ENCODE measurements at places on chromosomes 16 and 17. TPM values are rescaled to one million over a fixed set of nuclear protein-coding genes. Genes with fewer than 3 reads are reported as not detected.
A peak's percentile ranks its signal among the peaks of the same experiment; 100 is the strongest.

DNA sequence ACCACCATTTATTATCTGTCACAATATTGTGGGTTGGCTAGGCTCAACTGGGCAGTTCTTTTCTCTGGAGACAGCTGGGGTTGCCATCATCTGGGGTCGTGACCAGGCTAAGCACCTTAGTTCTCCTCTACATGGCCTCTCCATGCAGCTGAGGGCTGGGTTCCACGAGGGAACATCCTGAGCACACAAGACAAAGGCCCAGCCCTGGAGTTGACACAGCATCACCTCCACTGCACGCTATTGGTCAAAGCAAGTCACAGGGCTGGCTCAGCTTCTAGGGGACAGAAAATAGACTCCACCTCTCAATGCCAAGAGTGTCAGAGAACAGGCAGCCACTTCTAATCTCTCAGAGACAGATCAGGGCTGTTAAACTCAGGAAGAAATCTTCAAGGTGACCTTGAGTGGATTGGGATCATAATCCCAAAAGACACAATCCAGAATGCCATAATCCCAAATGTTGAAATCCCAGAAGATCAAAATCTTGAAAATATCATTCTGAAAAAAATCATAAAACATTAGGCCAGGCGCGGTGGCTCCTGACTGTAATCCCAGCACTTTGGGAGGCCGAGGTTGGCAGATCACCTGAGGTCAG, 13.0 kb upstream of the USP10 start:
- DNase-seq, result no peak

DNA sequence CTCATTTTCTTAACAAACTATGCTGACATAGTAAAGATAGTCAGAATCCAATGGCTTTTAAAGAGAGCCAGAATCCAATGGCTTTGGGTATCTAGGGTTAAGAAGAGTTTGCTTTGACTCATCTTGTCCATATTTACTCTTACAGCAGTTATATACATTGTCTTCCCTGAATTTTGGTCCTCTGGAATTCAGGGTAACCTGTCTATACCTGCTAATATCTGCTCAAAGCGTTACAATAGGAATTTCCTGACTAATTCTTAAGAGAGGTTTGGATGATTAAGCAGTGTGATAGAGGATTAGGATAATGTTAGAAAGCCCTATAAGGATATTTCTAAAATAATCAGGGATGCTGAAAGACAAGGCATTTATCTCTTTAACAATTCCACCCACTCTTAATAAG, 2.0 kb upstream of the CDH8 start:
- no peak for DNase-seq

- peak; percentile 11 for DNase-seq
Observed at GRCh38 chr17:42918902-42919521, 18.4 kb downstream of the G6PC1 start.

GRCh38 chr16:86337138-86337537, 173.2 kb upstream of the FOXF1 start:
- no peak for DNase-seq

CDH13 gene
- total RNA-seq, result 21.1 TPM
